Femur (tissue), 1 donor: ENCODE measurements at places on chromosomes 2 and 18.
A peak's percentile ranks its signal among the peaks of the same experiment; 100 is the strongest.

- no peak for DNase-seq
These were observed 1354.9 kb upstream of the TMEFF2 start for GRCh38 chr2:193549661-193550060.

DNA sequence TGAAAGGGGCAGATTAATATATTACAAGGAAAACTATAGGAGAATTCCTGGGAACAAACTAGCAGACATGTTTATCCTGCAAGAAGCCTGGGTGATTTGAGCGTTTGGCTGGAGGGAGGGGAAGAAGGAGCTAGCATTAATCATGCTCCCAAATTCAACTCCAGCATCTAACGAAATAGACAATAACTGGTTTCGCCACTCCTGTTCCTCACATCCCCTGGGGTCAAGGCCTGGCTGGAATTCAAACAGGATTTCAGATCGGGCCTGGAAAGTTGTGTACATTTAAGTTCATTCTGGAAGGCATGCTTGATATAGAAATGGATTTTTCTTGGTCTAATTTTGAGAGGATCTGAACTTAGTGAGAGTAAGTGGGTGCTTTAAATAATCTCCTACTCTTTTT, 126.1 kb upstream of the CTAGE1 start:
- peak; percentile 33 for DNase-seq

GRCh38 chr18:46621111-46621766, 35.8 kb downstream of the LOXHD1 start:
- no peak for DNase-seq

DNA sequence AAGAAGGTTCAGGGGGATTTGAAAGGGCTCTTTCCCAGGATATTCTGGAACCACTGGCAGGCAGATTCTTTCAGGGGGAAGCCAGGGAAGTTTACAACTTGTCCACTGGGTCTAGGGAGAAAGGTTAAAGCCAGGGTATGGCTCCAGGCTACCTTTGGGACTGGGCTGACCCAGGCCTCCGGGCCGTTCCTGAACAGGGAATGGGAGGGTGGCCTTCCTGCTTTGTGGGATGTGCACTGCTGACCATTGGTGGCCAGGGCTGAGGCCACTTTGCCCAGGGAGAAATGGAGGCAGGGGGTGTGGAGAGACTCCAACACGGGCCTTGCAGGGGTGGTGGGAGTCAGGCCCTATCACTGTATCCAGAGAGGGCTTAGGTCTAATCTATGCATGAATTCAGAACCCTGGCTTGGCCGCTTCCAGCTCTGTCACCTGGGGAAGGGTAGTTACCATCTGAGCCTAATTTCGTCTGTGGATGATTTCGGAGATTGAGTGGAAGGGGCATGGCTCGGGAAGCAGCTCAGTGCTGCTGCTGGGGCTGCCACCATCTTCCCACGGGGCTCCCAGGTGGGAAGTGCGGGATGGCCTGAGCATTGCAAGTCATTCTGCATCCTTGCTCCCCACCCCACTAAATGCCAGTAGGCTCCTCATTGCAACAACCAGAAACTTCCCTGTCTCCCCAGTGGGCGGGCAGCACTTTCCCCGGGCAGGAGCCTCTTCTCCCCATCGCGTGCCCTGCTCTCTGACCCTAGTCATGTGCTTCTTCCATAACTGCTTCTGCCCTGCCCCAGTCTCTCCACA, 57.1 kb upstream of the OTOF start:
- DNase-seq, result peak; percentile 8

GRCh38 chr2:105468582-105469042, 69.8 kb upstream of the FHL2 start:
- no peak for DNase-seq

- DNase-seq, result peak; percentile 86
These were observed 71.7 kb downstream of the PTRHD1 start for GRCh38 chr2:24721470-24721869.

DNA sequence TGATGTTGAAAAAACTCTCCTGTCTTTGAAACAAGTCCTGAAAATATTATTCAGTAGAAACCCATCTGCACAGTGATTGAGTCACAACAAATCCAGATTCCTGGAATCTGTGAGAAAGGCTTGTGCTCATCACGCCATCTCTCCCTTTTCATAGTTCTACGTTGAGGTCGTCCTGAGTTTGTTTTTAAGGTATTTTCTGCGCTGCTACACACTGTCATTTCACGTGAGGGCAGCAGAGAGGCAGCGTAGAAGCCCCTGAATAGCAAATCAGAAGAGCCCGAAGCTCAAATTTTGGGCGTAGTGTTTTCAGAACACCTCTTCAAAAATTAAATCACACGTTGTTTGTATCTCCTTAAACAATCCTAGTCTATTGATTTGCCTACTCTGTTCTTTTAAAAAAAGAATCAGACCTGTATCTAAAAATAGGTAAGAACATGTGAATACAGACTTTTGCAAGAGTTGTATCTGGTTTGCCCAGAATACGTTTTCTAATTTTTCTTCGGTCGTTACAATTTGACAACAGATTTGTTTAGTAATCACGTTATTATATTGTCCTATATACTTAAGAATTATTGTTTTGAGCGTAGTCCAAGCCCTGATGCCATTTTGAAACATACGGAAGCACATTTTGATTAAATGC, 61.6 kb upstream of the SLC38A11 start:
- peak; percentile 44 for DNase-seq

DNA sequence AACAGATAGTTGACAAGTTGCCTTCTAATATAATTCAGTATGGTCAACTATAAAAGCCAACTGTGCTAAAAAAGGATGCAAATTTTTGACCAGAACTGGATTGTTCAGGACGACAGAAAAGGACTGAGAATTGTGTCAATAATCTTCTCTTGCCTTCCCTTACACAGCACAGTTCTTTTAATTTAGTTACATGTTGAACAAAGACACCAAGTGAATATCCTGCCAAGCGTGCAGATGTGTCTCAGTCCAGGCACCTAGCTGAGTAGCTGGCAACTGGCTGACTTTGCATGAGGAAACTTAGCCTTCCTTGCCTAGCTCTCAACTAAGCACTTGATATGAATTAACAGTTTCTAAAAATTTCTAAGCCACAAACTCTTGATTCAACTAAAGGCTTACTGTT, 801.4 kb downstream of the BCL11A start:
- no peak for DNase-seq

GRCh38 chr2:201950606-201951005, 83.0 kb upstream of the FZD7 start:
- no peak for DNase-seq

GRCh38 chr2:23649819-23650218, 264.8 kb downstream of the KLHL29 start:
- DNase-seq, result no peak

- DNase-seq, result no peak
These were observed 130.4 kb upstream of the PELI1 start for GRCh38 chr2:64274399-64275173.

DNA sequence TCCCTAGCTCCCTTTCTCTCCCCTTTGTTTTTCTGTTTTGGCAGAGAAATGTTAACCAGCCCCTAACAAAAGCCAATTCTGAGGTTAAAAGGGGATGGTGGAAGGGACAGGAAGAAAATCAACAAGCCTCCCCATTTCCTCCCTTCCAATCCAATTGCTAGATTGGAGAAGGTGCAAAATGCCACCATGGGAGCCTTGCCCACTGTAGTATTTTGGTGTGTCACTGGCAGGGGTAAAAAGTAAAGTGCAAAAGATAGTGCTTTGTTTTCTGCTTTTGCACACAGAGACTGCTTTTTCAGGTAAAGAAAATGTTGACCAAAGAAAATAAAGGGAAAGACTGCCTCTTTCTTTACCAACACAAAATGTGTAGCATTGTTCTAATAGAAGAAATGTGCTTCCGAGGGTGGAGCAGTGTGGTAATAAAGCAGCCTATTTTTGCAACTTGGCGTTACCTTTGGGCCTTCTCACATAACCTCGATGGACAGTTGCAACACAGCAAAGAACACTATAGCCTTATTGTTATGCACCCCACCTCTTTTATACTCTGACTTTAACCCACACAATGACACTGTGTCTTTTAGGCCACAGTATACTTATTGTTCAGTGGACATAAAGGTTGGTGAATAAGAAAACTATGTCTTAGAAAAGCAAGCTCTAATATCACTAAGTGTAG, 861.8 kb downstream of the BCL11A start:
- DNase-seq, result no peak

DNA sequence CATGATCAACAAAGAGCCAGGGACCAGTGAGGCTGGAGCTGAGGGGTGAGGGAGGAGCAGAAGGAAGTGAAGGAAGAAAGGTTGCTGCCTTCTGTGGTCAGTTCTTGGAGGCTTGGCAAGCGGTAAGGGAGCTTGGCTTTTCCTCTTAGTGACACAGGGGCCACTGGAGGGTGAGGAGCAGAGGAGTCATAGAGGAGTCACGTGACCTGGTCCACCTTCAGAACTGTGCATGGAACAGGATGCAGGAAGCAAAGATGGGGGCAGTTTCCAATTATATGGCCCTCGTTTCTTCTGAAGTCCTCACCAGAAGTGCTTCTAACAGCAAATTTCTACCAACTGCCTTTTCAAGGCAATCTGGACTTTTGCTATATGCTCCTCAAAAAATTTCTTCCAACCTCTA, 326.9 kb upstream of the SMIM21 start:
- DNase-seq, result no peak

DNA sequence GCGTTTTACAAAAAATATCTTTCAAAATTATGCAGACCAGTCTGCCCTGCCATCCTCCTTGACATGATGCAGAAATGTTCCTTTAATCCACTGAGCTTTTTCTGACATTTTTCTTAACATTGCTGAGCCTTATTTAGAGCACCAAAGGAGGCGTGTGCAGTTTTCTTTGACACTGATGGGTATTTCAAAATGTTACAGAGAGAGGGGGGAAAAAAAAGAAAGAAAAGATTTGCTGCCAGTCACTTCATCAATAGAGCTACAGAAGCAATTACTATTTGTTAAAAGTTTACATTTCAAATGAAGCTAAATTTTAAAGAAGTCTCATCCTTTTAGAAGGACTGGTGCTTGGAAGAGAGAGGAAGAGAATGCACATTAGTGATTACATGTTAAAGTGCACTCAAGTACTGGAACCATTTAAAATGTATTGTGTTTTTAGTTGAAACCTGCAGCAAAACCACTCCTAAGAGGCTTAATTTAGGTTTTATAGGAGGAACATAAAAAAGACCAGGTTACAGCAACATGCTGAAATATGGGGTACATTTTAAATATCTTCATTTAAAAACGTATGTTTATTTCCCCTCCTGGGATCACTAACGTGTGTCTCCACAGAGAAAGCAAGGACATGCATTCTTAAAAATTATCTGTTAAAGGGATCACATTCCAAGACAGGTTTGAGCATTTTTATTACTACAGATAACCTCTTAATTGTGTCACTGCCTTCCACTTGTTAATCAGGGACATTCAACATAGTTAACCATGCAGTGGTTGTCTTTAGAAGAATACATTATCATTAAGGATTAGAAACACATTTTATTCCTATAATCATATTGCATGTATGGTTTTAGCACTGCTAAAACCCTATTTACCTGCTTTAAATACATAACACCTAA, 258.4 kb downstream of the MEIS1 start:
- no peak for DNase-seq

GRCh38 chr2:129606496-129607270, 372.8 kb upstream of the RAB6C start:
- no peak for DNase-seq

DNA sequence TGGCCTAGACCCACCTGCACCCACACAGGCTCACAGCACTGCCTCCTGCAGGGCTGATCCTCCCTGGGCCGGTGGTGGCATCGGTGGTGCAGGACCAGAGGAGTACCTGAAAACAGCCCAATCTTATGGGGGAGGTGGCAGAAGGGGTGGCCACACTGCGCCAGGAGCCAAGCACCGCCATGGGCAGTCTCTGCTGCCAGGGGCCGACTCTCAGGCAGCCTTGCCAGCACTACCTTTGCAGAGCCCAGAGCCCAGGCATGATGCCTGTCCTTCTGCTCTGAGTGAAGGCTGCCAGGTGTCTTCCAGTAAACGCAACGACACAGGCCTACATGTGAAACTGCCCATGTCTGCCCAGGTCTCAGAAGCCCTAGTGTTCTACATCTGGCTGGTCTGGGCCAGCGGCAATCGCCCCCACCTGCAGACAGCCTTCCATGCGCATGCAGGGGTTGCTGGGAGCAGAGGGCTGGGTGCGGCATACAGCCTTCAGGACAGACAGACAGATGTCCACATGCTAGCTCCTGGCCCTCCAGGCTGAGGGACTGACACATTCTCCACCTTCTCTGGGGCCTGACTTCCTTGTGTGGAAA, 6.8 kb downstream of the HS6ST1 start:
- DNase-seq, result peak; percentile 15

DNA sequence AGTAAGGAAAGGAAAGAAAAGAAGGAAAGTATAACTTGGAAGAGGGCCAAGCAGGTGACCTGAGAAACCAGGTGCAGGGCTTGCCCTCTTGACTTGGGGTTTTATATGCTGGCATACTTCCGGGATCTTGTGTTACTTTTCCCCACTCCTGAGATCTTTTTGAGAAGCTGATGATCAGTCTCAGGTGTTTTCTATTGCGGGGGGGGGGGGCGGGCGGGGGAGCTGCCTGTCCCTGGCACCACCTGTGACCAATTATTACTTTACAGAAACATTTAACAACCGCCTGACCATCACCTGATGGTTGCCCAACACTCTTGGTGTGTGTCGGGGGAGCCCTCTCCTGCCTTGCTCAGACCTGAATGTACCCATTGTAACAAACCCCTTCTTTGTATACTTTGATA, 6.9 kb upstream of the CASP10 start:
- no peak for DNase-seq

DNA sequence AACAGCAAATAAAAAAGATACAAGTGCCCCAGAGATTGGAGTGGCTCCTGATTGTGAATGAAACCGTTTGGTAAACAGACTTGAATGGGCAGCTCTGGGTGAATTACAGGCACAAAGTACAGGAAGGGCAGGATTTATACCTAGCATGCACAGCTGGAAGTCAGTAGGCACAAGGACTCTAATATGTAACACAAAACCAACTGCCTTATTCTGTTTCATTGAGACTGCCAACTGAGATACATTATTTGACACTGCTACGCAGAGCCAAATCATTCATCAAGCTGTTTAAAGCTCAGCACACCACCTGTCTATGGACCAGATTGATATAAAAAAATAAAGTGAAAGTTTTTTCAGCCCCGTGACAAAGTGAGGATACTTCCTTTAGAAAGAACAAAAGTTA, 541.2 kb downstream of the NUP35 start:
- DNase-seq, result no peak

- no peak for DNase-seq
These were observed 38.5 kb downstream of the ASAP2 start for GRCh38 chr2:9244985-9245544.

GRCh38 chr18:48627216-48627615, 88.4 kb downstream of the CTIF start:
- no peak for DNase-seq

DNA sequence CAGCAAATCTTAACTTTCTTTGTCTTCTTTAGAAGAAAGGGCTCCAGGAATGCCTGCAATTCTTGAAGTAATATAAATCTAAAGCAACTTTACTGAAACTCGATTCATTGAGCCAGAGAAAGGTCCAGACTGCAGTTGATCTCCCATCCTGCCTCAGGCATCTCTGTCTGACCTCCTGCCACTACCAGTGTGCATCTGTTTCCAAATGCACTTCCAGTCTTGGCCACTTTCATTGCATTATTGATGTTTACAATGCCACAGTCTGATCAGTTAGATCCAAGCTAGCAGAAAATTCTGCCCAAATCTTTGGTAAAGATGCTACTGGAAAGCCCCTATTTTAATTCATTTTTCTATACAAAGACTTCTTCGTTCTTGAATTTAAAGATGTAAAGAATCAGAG, 158.0 kb downstream of the RAPGEF4 start:
- DNase-seq, result no peak

GRCh38 chr18:8468921-8469335, 140.3 kb upstream of the RAB12 start:
- peak; percentile 64 for DNase-seq
